Gastrocnemius medialis (tissue), 4 donors: ENCODE measurements at places on chromosomes 3 and 15. TPM values are rescaled to one million over a fixed set of nuclear protein-coding genes. Genes with fewer than 3 reads are reported as not detected.

DNA sequence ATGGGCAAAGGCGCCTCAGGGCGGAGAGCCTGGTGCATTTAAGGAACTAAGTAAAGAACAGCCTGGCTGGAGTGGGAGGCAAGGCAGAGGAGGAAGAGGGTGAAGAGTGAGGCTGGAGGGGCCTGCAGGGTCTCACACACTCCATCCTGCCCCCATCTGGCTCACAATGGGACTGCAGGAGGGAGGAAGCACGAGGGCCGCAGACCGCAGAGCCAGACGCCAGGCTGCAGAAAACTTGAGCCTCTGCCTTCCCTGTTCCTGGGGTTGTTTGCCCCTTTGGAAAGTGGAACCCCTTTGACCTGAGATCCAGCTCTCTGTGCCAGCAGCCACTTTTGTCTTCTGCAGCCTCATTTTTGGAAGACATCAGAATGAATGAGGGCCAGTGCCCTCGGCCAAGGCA, 138.0 kb downstream of the SRGAP3 start:
- H3K27me3 ChIP-seq = no peaks in the 10 kb centered on the region
- H3K4me3 ChIP-seq = no peak overlapping the region
- H3K36me3 ChIP-seq = no peaks in the 10 kb centered on the region
- no peak overlapping the region for H3K27ac ChIP-seq
- no peak for DNase-seq
- peaks cover 7% of the 10 kb centered on the region for H3K4me1 ChIP-seq

The UQCRC1 gene
- total RNA-seq = 726 TPM

DNA sequence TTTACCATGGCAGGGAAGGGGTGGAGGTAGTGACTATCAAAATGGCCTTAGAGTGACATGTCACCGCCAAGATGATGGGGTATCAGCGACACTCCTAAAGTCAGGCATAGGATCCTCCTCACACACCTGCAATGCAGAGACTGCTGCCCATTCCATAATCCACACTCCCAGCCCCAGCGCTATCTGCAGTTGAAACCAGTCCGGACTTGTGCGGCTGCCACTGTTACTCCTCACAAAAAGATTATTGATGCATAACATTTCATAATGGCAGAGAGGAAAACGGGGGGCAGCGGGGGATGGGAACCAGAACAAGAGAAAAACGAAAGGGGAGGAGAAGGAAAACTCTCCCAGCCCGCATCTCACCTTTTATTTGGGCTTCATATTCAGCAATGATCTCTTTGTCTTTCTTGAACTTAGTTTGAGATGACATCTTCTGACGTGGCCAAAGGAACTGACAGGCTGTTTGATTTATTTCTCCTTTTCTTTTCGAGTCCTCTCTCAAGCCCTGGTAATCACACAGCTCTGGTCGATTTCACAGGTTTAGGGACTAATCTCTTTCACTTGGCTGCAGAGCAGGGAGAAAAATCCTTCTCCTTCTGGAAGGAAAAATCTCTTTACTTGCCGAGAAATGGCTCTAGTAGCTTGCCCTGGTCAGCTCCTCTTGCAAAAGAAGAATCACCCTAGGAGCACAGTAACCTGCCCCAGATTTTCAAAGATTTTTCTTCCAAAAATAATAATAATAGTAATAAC, 749 bp downstream of the SRGAP3 start:
- H3K27ac ChIP-seq = peak overlapping the region; percentile 74
- peak; percentile 24 for DNase-seq
- H3K27me3 ChIP-seq = no peaks in the 10 kb centered on the region
- no peaks in the 10 kb centered on the region for H3K36me3 ChIP-seq

GRCh38 chr3:37295925-37296324, 121.5 kb upstream of the LRRFIP2 start:
- H3K36me3 ChIP-seq = peaks cover 71% of the 10 kb centered on the region
- no peak overlapping the region for H3K27ac ChIP-seq
- no peaks in the 10 kb centered on the region for H3K27me3 ChIP-seq
- H3K4me3 ChIP-seq = no peak overlapping the region

The DAZL gene
- total RNA-seq = not detected

- peak overlapping the region; percentile 93 for H3K27ac ChIP-seq
- peak overlapping the region; percentile 88 for H3K4me3 ChIP-seq
- no peaks in the 10 kb centered on the region for H3K36me3 ChIP-seq
- peak; percentile 55 for DNase-seq
These were observed 733 bp downstream of the RNF111 start for GRCh38 chr15:58988006-58988785.

The DPPA2 gene
- not detected for total RNA-seq

The CLDN1 gene
- not detected for total RNA-seq

DNA sequence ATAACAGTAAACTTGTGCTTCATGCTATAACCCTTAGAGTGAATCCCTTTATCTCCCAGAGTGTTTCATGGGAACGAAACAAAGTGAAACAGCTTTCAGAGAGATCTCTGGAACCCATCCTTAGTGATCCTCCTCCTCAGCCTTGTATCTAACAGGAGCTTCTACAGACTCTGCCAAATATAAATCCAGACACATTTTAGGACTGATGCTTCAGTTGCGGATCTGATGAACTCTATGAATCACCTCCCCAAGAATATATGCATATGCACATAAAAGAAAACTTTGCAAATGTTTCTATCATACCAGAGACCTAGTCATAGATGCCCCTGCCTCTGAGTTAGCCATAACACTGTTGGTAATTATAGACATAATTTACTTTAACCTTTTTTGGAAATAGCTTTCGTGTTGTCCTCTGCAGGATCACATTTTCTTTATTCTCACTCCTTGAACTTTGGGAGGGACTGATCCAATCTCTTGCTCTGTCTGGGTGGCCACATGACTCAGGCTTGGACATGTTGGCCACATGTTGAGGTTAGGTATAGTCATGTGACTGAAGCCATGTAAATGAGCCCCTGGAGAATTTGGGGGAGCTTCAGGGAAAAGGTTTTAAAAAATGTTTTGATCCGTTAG, 306.4 kb upstream of the CNTN3 start:
- H3K4me3 ChIP-seq = no peak overlapping the region
- no peaks in the 10 kb centered on the region for H3K27me3 ChIP-seq
- no peaks in the 10 kb centered on the region for H3K4me1 ChIP-seq
- DNase-seq = no peak
- H3K27ac ChIP-seq = no peak overlapping the region
- no peaks in the 10 kb centered on the region for H3K36me3 ChIP-seq

The NEK10 gene
- total RNA-seq = 8.1 TPM

The EPHA6 gene
- total RNA-seq = not detected

GRCh38 chr3:113070681-113071113, 79.9 kb downstream of the GTPBP8 start:
- no peaks in the 10 kb centered on the region for H3K4me1 ChIP-seq
- DNase-seq = no peak
- H3K27ac ChIP-seq = no peak overlapping the region
- no peaks in the 10 kb centered on the region for H3K27me3 ChIP-seq

GRCh38 chr15:60871731-60872130, 357.4 kb downstream of the RORA start:
- H3K27ac ChIP-seq = no peak overlapping the region
- no peaks in the 10 kb centered on the region for H3K27me3 ChIP-seq
- H3K4me1 ChIP-seq = peaks cover 4% of the 10 kb centered on the region

DNA sequence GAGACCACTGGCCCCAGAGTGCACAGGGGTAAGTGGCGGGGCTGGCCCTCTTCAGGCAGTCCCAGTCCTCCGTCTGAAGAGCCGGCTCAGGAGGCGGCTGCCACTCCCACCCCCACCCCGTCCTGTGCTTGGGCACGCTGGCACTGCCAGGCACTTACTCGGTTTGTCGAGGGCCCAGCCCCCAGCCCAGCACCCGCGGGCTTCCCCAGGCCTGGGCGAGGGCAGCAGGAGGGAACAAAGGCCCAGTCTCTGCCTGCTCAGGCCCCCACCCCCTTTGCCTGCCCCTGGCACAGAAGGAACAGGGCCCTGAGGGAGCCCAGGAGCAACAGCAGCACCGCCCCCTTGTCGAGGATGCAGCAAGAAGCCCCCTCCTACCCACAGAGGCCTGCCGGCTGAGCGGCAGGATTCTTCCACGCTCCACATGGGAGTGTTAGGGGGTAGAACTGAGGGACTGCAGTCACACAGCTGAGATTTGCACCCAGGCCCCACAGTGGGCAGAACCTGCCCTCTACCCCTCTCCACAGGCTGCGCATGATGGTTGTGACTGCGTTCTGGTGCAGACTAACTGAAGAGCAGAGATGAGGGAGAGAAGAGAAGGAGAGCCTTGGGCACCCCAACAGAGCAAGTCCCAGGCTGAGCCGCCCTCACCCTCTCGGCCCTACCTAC, 8.9 kb downstream of the DUSP7 start:
- H3K4me1 ChIP-seq = peaks cover 52% of the 10 kb centered on the region
- no peaks in the 10 kb centered on the region for H3K27me3 ChIP-seq
- no peak for DNase-seq
- H3K4me3 ChIP-seq = no peak overlapping the region

The PEX5L gene
- not detected for total RNA-seq

DNA sequence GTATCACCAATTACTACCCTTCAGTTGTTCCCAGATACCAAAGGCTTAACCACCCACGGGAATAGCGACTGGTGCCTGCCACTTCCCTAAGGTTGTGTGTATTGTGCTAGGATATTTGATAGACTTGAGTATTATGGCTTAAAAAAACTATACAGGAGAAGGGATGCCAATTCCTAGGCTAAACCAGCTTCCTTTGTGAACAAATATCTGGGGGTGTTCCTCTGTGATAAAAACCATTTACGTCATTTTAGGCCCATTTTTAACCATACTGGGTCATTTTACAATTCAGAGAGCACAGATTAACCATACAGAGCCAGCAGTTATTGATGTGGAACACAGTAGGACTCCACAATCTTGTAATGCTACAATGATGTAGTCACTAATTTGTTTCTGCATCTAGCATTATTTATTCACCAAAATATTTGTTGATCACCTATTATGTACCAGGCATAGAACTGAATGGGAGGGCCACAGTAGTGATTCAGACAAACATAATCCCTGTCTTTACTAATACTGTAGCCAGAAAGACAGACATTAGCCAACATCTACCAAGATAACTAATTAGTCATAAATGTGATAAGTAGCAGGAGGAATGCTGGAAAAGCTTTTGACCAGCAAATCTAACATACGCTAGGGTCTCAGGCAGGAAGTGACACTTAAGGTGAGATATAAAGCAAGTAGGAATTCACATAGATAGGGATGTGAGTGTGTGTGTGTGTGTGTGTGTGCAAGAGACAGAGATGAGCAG, 184.8 kb downstream of the MECOM start:
- no peak overlapping the region for H3K4me3 ChIP-seq
- no peak overlapping the region for H3K27ac ChIP-seq
- H3K27me3 ChIP-seq = no peaks in the 10 kb centered on the region
- no peaks in the 10 kb centered on the region for H3K4me1 ChIP-seq
- H3K36me3 ChIP-seq = no peaks in the 10 kb centered on the region

The CD86 gene
- 1.6 TPM for total RNA-seq

- DNase-seq = no peak
- no peaks in the 10 kb centered on the region for H3K36me3 ChIP-seq
- H3K4me3 ChIP-seq = no peak overlapping the region
- H3K4me1 ChIP-seq = no peaks in the 10 kb centered on the region
These were observed 876.6 kb downstream of the TUSC7 start for GRCh38 chr3:117586161-117586560.

GRCh38 chr3:82054849-82055248, 293.4 kb upstream of the GBE1 start:
- no peak for DNase-seq
- H3K27me3 ChIP-seq = no peaks in the 10 kb centered on the region
- no peak overlapping the region for H3K4me3 ChIP-seq
- no peak overlapping the region for H3K27ac ChIP-seq

DNA sequence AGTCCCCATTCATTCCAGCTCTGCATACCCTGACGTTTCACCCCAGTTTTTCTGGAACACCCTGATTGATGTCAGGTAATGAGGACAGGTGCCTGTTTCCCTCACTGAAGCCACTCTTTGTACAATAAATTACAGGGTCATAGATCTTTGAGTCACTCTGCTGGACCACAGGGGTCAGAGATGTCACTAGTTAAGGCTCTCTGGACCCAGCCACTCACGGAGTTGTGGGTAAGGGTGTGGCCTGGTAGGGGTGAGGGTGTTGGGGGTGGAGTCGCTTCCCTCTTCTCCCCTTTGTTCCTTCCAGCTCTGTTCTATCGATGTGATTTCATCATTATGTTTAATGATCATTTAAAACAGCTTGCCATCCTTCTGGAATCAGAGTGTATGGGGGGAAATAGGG, 512 bp downstream of the IQCF5 start:
- no peak for DNase-seq
- H3K36me3 ChIP-seq = no peaks in the 10 kb centered on the region
- no peaks in the 10 kb centered on the region for H3K27me3 ChIP-seq
- H3K27ac ChIP-seq = no peak overlapping the region
- no peaks in the 10 kb centered on the region for H3K4me1 ChIP-seq

The ESYT3 gene
- 0.58 TPM for total RNA-seq

The MORC1 gene
- not detected for total RNA-seq

- H3K4me1 ChIP-seq = no peaks in the 10 kb centered on the region
- H3K36me3 ChIP-seq = no peaks in the 10 kb centered on the region
- H3K4me3 ChIP-seq = no peak overlapping the region
- peaks cover 8% of the 10 kb centered on the region for H3K27me3 ChIP-seq
- DNase-seq = no peak
- no peak overlapping the region for H3K27ac ChIP-seq
These were observed 82.3 kb upstream of the LINGO1 start for GRCh38 chr15:77715051-77715450.

DNA sequence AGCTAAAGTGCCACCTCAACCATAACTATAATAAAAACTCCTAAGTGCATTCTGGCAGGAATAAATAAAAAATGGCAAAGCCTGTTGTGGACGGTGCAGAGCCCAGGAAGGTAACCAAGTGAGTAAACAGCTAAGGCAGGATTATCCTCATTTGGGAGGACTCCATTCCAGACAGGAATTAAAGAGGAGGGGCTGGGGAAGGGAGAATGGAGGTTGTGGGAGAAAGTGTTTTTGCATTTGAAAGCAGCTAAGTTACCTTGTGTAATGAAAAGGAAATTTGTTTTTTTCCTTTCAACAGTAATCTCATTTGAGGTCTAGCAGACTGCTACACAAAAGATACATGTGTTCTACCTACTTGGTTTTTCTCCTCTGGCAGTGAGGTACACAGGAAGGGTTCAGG, 248.5 kb downstream of the TIGIT start:
- no peak for DNase-seq
- H3K27ac ChIP-seq = no peak overlapping the region
- H3K27me3 ChIP-seq = no peaks in the 10 kb centered on the region

The HSPBAP1 gene
- 30.7 TPM for total RNA-seq

GRCh38 chr15:66982816-66983215, 82.6 kb upstream of the SMAD3 start:
- no peak overlapping the region for H3K4me3 ChIP-seq
- no peak overlapping the region for H3K27ac ChIP-seq
- no peaks in the 10 kb centered on the region for H3K27me3 ChIP-seq

DNA sequence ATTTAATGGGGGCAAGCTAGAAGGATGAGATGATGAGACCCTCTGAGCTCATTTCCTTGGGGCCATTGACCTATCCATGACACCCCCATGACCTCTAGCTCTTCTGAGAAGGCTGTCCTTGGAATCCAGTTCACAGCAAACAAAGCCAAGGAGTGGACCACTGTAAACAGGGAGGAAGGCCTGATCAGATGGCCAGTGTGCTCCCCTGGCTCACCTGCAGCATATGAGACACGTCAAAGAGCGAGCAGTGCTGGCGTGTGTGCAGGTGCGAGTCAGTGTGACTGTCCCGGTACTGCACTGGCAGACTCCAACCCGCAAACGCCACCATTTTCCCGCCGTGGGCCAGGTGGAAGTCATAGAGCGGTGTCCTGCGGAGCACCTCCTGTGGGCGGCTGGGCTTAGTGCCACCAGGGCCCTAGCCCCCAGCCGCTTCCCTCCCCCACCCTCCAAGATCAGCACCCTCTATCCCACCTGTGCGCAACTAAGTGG, 339 bp downstream of the AMT start:
- no peak overlapping the region for H3K27ac ChIP-seq
- H3K27me3 ChIP-seq = no peaks in the 10 kb centered on the region
- no peak overlapping the region for H3K4me3 ChIP-seq
- H3K4me1 ChIP-seq = no peaks in the 10 kb centered on the region
- no peaks in the 10 kb centered on the region for H3K36me3 ChIP-seq

The CDCP1 gene
- total RNA-seq = 0.82 TPM

The IGSF11 gene
- 11.5 TPM for total RNA-seq

The OR5H1 gene
- not detected for total RNA-seq
